Stimulated activated CD4-positive, alpha-beta T cell treated with anti-CD3 and anti-CD28 coated beads, Interleukin-4, amount 100 ng/mL, for 4 hours (primary cell): ENCODE measurements at places on chromosomes 4 and X.

DNA sequence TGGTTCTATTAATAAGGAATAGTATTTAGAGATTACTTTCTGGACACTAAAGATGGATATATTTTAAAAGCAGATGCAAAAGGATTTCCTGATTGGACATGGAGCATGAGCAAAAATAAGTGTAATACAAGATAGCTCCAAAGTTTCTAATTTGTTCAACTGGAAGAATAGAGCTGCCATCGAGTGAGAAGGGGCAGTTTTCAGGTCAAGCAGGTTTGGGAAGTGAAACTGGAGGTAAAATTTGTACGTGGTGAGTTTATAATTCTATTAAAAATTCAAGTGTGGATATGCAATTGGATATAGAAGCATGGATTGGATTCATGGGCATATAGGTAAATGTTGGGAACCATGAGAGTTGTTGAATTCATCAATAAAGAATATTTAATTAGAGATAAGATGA lies 31.8 kb downstream of the PRDM8 start:
- no peak for DNase-seq

DNA sequence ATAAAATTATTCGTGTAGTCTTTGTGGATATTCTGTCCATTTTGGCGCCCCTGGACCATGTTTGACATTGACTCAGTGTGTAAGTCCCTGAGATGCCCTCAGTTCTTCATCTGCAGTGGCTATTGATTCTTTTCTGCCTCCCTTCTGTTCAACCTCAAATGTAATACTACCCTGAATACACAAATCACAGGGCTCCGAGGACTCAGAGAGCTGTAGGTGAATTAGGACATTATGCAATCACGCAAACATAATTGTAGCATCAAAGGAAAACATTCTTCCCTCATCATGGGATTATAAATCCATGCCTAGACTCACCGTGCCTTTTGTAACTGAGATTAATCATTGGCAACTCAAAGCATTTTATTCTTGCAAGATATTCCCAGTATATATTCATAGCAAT lies 161.4 kb upstream of the PACRGL start:
- DNase-seq = no peak

GRCh38 chrX:7084841-7085240 lies 62.7 kb upstream of the STS start:
- DNase-seq = no peak

DNA sequence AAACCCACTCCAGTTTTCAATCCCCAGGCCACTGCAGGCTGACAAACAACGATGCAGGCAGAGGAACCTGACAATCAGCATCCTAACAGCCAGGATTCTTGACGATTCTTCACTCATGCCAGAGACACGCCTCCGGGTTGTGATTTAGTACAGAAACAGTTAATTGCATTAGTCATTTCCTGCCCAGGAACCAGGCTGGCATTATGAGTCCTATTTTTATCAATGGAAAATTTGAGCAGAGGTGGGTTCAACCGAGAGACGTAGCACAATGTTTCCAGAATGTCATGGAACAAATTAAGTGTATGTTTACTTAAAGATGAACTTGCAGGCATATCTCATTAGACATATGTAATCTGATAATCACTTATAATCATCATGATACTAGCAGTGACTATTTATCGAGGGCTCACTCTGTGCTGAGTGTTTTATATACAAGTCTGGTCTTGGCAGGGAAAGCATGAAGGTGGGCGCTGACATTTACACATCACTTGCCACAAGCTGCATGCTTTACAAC lies 159.7 kb downstream of the NSUN7 start:
- DNase-seq = peak; percentile 19

DNA sequence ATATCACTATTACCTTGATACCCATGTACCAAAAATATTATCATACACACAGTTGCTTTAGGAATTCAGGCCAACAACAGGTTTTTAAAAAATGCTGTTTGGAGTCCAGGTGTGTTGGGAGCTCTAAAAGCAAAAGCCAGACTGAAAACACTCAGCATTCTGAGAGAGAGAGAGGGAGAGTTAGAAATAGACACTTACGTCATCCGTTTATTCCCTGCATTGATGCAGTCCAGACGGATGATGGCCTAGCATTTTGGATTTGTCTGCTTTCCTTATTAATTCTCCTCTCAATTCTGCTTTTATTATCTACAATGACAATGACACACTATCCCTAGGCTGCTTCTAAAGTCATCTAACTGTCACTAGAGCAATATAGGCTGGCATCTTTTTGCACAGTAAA lies 358.3 kb upstream of the BOD1L1 start:
- DNase-seq = no peak
